ENCODE measurements at places on chromosomes 4 and X.
A peak's percentile ranks its signal among the peaks of the same experiment; 100 is the strongest.

DNA sequence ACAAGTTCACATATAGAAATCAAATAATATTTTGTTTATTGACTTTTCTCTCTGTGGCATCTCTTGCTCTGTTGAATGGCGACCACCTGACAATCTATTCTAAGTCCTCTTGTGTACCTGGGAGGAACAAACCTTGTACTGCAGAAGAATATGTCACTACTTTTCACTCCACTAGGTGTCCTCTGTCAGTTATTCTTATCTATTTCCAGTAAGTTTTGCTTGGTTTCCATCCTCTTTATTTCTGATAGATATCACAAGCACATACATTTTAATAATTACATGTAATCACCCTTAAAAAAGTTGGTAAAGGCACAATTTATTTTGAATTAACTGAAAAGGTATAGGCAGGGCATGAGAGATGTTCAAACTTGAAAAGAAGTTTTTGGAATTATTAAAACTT is 238.4 kb downstream of the SNCA start:
- peak; percentile 16 for DNase-seq

- no peak for DNase-seq
Measured at GRCh38 chr4:150934022-150934421, 81.1 kb downstream of the LRBA start.

DNA sequence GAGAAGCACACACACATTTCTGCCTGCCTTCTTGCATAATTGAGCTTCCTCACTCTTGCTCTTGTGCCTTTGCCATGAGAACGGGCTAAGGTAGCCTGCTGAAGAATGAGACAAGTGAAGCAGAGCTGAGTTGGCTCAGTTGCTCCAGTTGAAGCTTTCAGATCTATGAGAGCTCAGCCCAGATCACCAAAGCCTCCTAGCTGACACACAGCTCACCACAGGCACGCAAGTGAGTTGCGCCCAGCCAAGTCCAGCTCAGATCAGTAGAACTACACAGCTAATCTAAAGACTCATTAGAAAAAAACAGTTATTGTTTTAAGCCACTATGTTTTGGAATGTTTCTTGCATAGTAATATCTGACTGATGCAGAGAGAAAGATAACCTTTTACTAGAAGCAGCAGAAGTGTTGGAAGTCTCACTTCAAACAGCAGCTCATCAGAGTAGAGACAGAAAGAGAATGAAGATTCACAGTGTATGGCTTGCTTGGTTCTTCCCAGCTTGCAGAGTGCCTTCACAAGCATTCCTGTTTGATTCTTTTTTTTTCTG is 362.4 kb downstream of the MID1IP1 start:
- DNase-seq, result peak; percentile 10

DNA sequence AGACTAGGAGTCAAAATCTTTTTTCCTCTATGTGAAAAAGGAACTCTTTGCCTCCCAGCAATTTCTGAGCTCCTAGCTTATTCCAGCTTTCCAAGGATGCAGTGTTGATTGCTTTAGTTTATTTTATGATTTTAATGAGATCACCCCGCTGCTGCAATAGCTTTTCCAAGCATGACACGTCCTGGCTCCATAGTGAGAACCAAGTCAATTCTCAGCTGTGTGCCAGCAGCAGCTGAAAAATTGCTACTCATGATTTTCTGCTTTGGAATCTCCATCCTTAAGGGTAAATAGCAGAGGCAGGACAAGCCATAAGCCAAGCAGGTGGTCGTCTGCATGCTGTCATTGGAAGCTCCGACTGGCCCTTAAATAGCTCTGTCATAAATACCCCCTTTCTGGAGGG is 64.5 kb downstream of the FTHL17 start:
- DNase-seq, result no peak

DNA sequence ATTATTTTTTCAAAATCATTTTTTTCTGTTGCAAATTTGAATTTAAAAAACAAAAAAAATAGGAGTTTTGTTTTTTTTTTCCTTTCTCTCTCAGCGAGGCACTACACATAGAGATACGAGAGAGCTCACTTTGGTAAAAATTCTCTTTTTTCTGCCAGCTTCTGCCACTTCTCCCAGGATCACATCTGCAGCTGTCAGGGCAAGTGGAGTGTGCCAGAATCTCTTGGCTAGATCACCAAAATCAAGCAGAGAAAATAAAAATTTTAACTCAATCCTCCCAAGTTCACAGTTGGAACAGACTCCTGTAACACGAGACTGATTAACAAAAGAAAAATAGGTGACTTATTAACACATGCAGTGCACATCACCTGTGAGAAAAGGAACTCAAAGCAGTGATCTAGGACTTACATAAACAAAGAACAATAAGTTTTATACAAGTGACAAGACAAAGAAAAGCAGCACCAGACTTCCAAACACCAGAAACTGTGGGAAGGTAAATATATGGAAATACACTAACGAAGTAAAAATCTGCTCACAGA is 213.2 kb upstream of the ZFP42 start:
- DNase-seq, result no peak

DNA sequence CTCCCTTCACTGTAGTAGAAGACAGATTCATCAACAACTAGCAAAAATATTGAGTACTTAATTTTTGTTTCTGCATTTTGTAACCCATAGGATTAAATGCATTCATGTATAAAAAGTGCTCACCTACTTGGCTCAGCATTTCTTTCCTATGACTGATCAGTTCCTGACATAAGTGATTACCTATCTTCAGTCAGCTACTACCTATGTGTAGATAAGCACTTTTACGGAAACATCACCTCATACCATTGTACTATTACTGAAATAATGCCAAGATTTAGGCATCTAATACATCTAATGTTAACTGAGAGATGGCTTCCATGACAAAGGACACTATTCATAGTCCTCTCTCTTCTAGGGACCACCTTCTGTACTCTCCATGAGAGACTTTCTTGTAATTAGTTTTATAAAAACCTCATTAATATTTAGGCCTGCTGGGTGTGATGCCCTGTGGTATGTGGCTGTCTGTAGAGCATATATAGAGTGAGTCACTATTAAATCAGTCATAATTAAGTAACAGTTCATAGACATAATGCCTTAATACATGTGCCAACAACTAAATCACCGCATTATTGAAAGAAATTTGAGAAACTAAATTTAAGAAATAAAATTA is 147.0 kb downstream of the PDGFC start:
- DNase-seq, result no peak

DNA sequence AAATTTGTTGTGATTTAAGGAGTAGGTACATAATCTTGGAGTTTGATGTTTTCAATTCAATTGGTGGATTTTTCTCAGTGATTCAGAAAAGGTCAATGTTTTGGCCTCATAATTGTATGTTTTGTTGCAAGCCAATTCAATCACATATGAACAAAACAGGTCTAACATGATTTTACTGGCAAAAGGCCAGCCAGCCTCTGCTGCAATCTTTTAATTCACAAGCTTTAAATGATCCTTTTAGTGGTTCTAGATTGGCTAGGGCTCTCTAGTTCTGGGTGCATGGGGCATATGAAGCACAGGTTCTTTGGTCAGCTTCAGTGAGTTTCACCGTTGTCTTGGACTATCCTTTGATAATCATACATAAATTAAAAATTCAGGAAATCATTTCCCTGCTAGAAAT is 19.2 kb upstream of the SLC6A14 start:
- no peak for DNase-seq

- no peak for DNase-seq
Measured at GRCh38 chrX:110421500-110422455, 63.1 kb downstream of the RTL9 start.

DNA sequence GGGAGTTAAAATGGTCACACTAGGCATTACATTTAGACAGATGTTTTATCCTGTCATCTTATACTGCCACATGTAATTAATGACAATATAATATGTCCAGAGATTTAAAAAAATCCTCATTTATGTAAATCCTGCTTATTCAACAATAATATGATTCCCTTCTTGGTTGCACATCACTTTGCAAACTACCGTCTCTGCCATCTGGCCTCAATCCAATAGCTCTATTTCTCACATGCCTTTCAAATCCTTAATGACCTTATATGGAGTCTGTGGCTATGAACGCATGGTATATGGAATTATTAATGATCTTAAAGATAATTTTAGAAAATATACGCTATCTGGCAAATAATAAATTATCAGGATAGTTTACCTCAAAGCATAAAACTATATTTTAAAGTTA is 144.5 kb downstream of the NPNT start:
- DNase-seq, result no peak

- DNase-seq, result no peak
Measured at GRCh38 chr4:36198068-36198808, 46.1 kb downstream of the ARAP2 start.

DNA sequence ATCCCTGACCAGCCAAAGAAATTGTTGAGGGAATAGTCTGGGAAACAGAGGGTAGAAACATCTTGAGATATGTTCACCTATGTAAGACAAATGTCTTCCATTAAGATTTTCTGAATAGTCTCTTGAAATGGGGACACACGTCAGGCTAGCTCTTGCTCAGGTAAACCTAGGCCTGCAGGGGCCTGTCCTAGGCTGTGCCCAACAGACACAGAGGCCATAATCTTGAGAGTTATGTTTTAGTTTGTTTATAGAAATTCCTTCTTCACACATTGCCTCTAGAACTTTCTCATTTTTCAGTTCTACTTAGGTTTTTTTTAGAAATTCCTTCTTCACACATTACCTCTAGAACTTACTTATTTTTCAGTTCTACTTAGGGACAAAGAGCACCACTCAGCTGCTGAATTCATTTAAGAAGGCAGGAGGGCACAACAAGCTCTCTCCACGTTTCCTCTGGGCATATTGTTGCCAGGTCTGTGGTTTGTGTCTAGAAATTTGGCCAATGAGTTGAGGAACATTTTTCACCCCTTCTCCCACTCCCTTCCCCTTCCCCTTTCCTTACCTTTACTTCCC is 94.9 kb downstream of the ARHGAP24 start:
- no peak for DNase-seq

DNA sequence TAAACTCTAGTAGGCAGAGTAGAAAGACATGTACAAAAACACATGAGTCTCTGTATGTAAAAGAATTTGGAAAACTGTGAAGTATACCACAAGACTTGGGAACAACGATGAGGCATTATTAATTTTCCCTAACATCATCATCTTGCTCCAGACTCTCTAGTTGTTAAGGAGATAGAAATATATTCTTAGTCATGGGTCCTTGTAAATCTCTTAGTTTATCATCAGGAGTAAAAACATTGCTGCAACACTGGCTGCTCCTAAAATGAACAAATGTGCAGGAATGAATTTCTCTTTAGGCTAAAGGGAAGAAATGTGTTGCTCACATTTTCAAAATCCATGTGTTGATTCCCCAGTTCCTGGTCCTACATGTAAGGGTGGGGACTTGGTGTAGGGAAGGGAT is 384.6 kb downstream of the STIM2 start:
- DNase-seq, result no peak

DNA sequence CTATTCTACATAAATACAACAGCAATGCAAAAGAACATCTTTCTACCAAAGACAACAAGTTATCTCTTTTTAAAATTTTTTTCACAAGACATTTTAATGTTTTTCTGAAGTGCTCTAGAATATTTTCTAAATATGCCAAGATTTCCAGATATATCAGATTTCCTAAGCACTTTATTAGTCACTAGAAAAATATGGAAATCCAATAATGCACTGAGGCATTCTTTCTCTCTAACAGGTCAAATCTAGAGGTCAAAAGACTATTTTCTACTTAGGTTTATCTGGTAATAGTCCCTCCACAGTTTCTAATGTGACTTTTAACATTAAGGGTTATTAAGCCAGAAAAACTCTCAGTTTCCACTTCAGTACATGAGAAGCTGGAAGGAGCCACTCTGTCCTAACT is 1041.2 kb upstream of the INTU start:
- no peak for DNase-seq

- no peak for DNase-seq
Measured at GRCh38 chrX:122219735-122220134, 964.3 kb upstream of the GRIA3 start.

- no peak for DNase-seq
Measured at GRCh38 chrX:38859602-38860001, 58.3 kb downstream of the MID1IP1 start.

DNA sequence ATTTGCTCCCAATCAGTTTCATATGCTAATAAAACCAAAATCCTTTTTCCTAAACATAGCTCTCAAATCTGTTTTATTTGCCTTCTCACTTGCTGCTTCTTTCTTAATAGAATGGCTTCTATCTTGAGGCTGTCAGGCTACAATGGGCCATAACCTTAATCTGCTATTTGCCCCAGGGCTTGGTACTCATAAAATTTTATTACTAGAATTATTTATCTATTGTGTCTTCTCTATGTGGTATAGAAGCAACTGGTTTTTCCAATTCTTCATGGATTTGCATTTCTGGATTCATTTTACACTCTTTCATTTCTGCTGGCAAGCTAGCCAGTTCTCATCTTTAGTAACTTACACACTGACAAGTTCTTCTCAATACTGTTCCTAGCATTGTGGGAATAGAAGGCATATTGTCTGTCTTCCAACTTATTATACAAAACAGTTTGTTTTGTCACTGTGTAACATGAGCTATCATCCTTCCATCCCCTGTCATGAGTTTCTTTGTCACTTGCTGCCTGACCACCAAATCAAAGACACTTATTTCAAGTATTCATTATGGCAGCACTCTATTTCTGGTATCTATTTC is 96.6 kb upstream of the KCNIP4 start:
- DNase-seq, result no peak

DNA sequence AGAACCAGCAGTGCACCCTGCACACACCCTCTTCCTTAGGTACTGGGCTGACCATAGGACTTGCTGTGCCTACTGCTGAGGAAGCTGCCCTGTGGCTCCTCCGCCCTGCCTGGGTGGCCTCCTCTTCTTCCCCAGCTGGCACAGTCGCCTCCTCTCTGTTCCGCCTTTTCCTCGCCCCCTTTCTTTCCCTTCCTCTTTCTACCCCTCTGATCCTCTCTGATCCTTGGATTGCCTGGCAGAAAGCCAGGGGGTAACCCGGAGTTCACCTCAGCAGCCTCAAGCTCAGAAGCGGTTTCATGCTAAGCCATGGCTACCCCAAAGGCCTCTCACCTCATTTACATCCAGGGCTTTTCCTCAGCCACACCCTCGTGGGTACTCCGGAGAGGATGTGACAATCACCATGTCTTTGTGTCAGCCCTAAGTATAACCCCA is 136.2 kb downstream of the SMIM20 start:
- no peak for DNase-seq

GRCh38 chrX:155778844-155779553 is 102.1 kb upstream of the VAMP7 start:
- DNase-seq, result no peak

- DNase-seq, result no peak
Measured at GRCh38 chrX:48616576-48616975, 19.3 kb downstream of the WDR13 start.

- no peak for DNase-seq
Measured at GRCh38 chrX:38138900-38139299, 81.8 kb downstream of the SRPX start.

DNA sequence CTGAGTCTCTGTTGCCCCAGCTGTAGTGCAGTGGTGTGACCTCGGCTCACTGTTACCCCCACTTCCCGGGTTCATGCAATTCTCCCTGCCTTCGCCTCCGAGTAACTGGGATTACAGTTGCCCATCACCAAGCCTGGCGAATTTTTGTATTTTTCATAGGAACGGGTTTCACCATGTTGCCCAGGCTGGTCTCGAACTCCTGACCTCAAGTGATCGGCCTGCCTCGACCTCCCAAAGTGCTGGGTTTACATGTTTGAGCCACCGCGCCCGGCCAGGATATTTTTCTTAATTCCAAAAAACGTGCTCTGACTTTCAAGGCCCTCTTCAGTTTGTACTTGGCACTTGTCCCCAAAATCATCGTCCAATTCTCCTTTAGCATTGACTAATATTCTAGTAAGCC is 129.2 kb upstream of the EPHA5 start:
- no peak for DNase-seq
